ENCODE measurements at places on chromosomes 7 and 10.

- DNase-seq = no peak
These were observed 124.1 kb downstream of the SMURF1 start for GRCh38 chr7:99019523-99020412.

- DNase-seq = no peak
These were observed 32.1 kb upstream of the CCSER2 start for GRCh38 chr10:84296091-84296981.

DNA sequence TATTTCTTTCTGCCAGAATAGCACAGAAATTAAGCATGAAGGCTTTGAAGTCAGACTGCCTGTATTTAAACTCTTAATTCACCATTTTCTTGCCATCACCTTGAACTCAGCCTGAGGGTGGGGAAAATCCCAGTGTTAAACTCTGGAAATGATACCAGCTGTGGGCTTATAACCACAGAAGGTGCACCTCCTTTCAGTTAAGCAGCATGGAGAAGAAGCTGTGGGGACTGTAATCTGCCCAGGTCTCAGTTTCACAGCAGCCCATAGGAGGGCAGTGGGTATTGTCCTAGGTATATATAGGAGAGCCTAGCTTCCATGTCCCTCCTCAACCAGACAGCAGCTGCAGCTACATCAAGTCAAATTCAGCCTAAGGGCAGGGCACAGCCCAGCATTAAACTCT, 241.6 kb downstream of the HPSE2 start:
- no peak for DNase-seq

DNA sequence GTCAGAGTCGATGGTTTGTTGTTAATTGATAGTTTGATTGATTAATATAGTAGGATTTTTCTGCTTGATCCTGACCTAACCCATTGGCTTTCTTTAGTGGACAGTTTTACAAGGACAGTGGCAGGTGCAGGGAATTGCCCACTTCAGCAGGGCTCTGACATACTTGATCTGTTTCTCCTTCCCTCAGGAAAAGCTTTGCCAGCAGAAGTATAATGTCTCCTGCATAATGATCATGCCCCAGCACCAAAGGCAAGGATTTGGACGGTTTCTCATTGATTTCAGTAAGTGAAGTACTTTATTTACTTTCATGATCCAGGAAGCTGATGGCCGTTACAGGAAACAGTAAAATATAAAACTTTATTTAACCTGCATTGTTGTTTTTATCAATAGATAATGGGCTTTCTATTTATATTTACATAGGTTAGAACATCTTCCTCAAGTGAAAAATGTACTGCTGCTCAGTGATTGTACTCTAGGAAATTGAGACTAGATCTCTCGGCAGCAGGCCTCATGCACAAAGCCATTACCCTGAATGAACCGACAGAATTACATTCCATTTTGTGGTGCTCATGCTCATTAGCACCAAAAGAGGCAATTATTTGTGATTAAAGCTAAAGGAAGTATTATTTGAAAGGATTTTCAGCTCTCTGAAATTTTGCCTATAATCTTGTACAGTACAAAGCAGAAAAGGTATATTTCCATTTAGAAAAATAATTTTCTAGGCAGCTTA, 122.5 kb upstream of the SAMD8 start:
- DNase-seq = no peak

DNA sequence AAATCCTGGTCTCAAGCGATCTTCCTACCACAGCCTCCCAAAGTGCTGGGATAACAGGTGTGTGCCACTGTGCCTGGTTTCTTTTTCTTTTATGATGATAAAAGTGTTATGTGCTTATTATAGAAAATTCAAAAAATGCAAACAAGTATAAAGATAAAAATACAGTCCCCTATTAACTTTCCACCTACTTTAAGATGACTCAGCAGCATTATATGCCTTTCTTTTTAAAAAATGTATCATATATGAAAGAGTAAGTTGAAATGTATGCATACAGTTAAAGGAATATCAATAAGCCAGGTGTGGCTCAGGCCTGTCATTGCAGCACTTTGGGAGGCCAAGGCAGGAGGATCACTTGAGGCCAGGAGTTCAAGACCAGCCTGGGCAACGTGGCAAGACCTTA, 216.9 kb upstream of the GALNT17 start:
- no peak for DNase-seq

DNA sequence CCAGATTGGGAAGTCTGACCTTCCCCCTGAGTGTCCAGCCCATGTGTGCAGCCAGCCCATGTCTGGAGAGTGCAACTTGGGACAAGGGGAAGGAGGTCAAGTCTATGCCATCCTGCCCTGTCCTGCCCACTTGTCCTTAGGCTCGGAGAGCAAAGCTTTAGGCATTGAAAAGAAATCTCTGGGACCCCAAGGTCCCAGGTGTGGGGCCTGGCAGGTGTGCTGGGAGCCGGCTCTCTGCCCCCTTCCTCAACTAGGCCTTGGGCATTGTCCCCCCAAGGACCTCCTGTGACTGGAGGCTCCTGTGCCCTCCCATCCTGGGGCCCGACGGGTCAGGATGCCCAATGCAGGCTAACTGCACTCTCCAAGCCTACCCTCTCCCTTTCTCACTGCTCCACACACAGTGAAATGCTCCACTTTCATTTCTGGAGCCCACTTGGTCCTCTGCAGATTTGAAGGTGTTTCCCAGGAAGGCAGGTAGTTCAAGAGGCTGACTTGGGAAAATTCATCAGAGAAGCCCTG, 124.7 kb downstream of the PTPN20 start:
- DNase-seq = no peak

GRCh38 chr7:2921653-2922347, 77.7 kb upstream of the GNA12 start:
- DNase-seq = no peak

DNA sequence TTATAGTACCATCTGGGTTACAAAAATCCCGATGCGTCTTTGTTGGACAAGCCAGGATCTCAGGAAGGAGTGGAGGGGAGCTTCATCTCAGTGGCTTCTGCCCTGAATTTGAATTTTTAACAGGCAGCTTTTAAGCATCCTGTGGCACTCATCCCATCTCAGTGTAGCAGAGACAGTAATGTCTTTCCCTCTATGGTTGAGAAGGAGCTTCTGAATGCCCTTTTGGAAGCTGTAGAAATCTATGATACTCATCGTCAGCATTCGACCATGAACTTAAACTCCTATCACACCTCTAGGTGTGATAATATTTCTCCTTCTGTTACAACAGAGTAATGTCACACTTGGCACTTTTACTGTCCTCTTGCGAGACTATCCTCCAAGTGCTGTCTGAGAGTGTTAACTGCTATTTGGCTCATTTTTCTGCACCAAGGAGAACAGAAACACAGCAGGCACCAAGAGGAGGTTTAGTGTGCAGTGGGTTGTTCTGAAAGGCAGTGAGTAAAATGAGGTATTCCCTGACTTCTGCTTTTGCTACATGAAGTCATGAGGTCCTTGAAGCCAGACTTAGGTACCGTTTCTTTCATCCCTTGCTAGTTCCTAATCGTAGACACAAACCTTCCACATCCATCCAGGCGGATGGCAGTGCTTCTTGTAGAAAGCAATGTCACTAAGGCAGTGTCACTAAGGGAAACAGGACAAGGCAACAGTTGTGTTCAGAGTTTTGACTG, 177.4 kb downstream of the CELF2 start:
- no peak for DNase-seq

DNA sequence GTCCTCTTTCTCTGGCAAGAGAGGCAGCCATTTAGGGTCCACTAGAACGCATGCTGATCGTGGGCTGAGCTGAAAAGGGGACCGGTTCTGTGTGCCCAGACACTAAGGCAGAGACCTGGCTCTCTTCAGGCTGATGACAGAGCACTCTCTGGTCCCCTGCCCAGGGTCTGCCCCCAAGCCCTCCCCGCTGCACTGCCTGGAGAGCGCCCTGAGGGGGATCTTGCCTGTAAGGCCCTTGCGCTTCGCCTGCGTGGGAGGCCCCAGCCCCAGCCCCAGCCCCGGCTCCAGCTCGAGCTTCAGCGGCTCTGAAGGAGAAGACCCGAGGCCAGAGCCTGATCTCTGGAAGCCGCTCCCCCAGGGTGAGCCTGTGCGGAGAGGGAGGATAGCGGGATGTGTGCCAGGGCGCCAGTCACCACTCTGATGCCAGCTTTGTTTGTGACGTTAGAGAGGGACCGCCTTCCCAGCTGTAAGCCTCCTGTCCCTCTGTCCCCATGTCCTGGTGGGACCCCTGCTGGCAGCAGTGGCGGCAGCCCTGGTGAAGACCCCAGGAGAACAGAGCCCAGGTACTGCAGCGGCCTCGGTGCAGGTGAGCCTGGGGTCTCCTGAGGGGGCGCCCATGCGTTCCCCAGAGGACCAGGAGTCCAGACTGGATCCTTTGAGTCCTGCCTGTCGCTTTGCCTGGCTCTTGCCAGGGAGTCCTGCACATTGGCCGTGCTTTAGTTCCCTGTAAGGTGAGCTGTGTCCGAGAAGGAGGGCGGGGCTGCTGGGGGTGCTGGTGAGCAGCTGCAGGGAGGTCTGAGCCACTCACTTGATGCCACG, 43.2 kb downstream of the ZNF467 start:
- no peak for DNase-seq

DNA sequence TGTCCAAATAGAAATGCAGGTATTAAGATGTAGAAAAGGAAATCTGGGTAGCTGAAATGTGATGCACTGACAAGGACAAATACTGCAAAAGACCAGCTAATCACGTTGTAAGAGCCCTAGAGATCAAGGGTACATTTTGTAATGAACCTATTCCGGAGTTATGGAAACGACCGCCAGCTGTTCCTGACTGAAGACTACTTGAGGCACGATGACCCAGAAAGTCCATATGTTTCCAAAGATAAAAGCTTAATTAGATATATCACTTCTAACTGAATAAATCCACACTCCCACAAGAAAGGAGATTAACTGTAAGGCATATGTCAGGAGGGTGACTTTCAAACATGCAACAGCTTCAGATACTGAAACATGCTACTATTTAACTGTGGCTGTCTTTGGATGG, 253.5 kb downstream of the NSUN6 start:
- DNase-seq = no peak

DNA sequence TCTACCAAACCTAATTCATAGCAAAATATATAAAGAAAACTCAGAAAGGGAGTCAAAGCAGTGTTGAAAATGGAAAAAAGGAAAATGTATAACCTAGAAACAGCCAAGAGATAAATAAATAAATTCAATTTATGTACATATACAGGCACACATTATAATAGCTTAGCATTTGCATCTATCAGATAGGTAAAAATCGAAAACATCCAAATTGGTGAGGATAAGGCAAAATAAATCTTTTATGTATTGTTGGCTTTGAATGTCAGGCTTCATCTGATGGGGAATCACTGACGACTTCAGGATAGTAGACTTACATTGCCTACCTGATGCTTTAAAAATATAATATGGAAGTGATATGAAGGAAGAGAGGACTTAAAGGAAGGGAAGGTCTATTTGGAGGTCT, 20.6 kb upstream of the CHRM2 start:
- DNase-seq = no peak

DNA sequence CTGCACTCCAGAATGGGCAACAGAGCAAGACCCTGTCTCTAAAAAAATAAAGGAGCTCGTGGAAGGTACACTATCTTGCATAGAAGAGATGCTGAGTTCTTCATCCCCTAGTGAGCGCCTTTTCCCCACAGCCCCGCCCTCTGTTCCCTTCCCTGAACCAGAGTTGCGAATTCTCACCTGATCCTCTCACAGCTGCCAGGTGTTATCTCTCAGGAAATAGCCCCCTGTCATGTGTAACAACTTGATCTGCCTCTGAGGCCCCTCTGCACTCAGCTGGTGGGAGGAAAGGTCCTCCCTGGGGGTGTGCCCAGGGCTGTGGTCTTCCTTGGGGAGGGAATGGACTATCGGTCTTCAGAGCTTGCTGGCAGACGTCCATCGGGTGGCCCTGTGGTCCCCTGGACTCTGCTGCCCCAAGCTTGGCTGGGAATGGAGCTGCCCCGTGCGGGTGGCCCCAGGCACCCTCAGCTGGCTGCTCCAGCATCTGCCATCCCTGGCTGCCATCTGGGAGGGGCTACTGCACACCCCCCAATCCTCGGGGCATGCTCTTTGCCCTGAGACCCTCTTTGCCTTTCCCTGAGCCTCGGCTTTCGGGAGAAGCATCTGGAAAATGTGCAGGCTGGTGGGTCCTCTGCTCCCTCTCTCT, 21.7 kb upstream of the BNIP3 start:
- DNase-seq = no peak

GRCh38 chr10:62794306-62794705, 10.2 kb upstream of the ADO start:
- no peak for DNase-seq
